ENCODE measurements at places on chromosomes 7 and 10. TPM values are rescaled to one million over a fixed set of nuclear protein-coding genes. Genes with fewer than 3 reads are reported as not detected.

GRCh38 chr7:139362302-139362701, 2.6 kb downstream of the LUC7L2 start:
- DNase-seq, result no peak

DNA sequence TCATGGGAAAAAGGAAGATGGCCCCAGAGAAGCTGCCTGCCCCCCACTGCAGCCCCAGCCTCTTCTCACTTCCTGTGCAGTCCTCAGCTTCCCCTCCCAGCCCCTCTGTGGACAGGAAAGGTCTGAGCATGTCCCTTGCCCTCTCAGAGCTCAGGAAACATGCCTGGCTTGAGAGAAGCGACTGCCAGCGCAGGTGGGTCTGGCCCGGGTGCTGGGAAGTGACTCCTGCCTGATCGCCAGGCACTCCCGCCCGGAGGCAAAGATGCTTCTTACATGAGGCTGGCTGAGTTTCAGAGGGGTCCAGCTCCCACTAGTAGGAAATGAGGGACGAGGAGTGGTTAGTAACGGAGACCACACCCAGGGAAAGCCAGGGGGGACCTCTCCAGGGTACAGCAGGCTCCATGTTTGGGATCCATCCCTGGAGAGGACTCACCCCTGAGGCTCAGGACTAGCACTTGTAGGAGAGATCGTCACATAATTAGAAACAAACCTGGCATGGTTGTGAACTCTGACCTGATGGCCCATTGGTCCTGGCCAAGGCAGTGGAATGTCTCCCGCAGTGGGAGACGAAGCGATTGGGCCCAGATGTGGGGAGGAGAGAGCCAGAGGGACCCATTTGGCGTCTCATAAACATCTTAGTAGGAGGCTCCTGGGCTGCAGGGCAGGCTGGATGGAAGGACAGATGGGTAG, 12.3 kb downstream of the ELN start:
- DNase-seq, result no peak

DNA sequence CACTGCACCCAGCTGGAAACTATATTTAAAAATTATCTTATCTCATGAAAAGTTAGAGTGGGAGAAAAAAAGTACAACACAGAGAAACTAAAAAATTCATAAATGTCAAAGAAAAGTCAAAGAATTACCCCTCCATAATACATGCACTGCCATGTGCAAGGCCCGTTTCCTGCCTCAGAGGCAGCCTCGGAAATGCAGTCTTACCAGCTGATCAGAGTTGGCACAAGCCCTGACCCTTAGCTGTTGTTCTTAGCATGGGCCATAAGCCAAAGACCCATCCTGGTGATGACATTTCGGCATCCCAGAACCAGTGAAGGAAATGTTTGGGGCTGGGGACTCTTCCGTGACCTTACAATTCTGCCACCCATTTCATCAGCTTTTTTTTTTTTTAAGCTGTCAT, 21.6 kb downstream of the RBM48 start:
- no peak for DNase-seq

GRCh38 chr7:74284781-74285259, 4.4 kb upstream of the CLIP2 start:
- peak; percentile 75 for DNase-seq

DNA sequence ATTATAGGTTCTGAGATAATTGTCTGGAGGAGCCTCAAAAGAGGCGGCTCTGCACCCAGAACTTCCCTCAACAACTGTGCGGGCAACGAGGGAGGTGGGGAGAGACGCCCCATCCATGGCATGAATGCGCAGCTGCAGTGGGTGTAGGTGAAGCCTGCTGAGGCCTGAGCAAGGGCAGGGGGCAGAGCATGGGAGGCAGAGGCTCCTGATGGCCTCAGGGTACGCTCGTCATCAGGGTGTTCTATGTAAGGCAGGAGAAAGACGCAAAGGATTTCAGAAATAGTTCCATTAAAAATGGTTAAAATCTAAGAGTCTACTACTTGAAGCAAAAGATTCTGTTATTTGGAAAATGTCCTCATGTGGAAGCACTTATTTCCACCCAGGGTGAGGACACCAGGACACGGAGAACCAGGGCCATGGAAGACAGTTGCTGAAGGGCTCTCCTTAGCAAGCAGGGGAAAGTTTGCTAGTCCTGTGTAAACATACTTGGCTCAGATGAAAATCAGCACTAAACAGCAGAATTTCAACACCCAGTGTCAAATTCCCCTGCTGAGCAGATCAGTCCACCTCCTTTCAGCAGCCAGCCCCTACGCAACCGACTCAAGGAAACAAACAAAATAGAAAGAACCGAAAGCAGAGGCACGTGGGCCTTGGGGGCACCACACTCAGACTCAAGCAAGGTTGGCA, 18.9 kb downstream of the INSIG1 start:
- no peak for DNase-seq

HOXA10 gene
- not detected for polyA plus RNA-seq

ZNF503 gene
- 15.1 TPM for polyA plus RNA-seq

CALHM3 gene
- not detected for polyA plus RNA-seq
